Stimulated activated CD4-positive, alpha-beta T cell treated with anti-CD3 and anti-CD28 coated beads, Interleukin-1b, Interleukin-23, amount 100 ng/mL, for 24 hours (primary cell): ENCODE measurements at places on chromosomes 5 and 9.

GRCh38 chr9:131848570-131849160, 108.8 kb upstream of the RAPGEF1 start:
- no peak for DNase-seq

- no peak for DNase-seq
These were observed 44.7 kb upstream of the SLC30A5 start for GRCh38 chr5:69049151-69049550.

GRCh38 chr5:67807439-67807888, 408.1 kb upstream of the PIK3R1 start:
- DNase-seq, result no peak

DNA sequence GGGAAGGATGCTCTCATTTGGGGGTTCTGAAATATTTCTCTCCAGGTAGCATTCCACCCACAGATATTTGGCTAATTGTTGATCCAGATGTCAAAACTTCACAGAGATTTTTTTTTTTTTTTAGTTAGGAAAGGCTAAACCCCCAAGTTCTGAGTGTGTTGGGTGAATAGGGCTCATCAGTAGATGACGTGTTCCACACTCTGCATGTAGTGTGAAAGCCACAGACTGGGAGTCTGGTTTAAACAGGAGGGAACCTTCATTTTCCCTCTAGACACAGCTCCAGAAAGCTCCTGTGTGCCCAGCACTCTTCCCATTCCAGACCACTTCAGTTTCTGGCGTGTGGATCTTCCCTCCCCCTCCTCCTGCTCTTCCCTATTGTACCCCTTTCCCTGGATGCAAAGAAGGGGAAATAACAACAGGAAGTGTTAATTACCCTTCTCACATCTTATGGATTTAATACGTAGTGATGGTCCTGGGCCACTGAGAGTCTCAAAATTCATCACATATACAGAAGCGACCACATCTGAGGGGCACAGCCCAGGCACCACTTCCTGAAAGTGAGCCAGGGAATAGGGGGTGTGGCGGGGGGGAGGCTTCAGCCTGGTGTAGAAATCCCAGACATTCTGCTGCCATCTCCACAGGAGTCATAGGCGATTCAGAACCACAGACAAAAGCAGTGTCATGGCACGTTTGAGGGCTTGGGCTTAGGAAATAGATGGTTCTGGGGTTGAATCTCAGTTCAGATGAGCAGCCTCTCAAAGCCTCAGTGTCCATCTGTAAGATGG, 65.1 kb downstream of the DAP start:
- DNase-seq, result no peak

DNA sequence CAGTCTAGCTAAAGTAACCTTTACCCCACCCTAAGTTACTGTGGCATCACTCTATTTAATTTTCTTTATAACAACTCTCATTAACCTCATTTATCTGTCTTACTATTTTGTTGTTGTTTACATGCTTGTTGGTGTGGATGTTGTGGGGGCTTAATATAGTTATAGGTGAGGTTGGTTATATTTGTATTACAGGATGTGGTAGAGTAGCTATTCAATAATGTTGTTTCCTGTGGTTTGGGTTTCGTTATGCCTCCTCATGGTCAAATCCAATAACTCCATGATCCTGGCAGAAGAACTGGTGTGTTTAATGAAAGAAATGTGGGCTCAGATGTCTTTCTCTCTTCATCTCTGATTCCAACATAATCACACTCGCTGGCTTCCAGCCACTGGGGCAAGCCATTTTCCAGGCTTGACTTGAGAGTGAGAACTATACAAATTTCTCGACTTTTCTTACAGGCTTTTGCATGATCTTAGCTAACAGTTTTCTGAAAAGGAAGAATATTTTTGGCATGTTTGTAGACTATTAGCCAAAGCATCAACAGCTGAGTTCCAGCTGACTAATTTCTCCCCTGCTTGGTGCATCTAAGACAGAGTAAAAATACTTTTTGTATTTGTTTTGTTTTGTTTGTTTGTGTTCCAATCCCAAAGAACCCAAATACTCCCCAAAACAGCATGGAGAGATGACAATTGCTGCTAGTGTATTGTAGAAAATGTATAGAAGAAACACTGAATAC, 303.7 kb upstream of the PAPPA start:
- no peak for DNase-seq

- DNase-seq, result no peak
These were observed at the start of gene FAM169A for GRCh38 chr5:74865804-74866595. TSS of gene FAM169A (minus strand) at chr5:74866387. CDS start at chr5:74841676, 24,711 bp downstream.

- no peak for DNase-seq
These were observed 1330.4 kb upstream of the WWC1 start for GRCh38 chr5:166961028-166961427.

GRCh38 chr5:139982975-139983240, 60.2 kb downstream of the NRG2 start:
- no peak for DNase-seq

GRCh38 chr5:88183255-88183654, 85.4 kb downstream of the TMEM161B start:
- no peak for DNase-seq

- DNase-seq, result no peak
These were observed 366.9 kb downstream of the DMRTA1 start for GRCh38 chr9:22813529-22813928.

DNA sequence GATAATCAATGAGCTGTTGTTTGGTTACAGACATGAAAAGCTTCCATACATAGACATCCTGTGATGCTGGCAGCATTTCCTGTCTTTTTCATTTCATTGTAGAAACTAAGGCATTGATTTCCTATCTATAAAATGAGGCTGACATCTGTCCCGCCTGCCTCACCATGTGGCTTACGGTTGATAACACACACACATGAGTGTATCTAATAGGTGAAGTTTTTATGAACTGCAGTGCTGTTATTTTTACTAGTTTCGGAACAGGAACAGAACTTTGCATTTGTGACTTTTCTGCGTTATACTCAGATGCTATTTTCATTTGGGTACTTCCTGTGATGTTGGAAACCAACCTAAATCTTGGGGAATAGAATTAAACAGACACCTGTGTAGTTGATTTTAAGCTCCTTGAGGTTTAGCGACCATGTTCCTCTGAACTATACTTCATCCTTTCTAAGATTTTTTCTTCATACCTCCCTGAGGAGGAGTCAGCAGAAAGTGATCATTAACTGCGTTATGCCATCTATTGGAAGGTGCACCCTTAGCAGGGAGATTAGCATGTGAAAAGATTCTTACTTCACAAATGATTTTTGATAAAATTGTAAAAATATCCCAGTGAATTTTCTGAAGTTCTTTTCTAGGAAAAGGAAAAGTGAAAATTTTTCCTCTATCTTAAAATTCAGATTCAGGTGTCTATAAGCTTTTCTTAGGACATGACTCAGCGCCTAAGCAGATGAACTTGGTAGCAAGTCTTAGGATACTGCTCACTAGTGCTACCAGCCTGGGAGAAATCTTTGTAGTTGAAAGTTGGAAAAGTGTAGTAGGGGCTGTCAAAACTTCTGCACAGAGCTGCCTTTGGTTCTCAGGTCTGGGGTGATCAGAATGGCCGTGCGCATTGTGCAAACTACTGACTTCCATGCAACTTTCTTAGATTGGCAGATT, 134.5 kb downstream of the TRIO start:
- no peak for DNase-seq

- no peak for DNase-seq
These were observed 20.7 kb downstream of the BRD3 start for GRCh38 chr9:134046894-134047681.

- no peak for DNase-seq
These were observed 855 bp downstream of the MCC start for GRCh38 chr5:113487416-113487780.

- DNase-seq, result no peak
These were observed 2.6 kb downstream of the STRBP start for GRCh38 chr9:123265833-123266232.

DNA sequence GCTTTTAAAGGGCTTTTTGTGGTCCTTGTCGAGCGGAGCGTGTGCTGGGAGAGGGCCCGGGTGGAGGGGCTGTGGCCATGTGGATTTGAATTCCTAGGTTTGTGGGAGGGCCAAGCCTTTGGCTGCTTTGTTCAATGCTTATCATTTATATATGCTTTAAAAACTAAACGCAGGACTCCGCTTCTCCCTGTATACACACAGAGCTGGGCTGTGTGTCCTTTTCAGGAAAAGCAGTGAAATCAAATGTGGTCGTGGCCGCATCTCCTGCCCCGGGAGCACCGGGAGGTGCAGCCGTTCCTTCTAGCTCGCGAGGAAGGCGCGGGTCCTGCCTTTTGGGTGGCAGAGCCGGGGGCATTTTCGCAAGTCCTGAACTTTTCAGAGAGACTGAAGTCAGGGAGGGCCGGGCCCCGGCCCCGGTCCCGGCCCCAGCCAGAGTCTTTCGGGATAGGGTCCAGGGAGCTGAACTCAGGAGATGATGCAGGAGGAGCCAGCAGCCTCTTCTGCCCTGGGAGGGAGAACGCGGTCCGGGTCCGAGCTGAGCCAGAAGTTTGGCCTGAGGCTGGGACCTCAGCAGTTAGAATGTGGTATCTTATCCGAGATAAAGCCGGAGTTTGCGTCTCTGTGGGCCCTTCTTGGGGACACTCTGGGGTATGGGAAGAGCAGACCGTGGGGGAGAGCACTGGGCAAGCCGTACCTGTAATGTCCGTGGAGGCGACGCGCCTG, 158.8 kb downstream of the C9orf152 start:
- DNase-seq, result no peak

DNA sequence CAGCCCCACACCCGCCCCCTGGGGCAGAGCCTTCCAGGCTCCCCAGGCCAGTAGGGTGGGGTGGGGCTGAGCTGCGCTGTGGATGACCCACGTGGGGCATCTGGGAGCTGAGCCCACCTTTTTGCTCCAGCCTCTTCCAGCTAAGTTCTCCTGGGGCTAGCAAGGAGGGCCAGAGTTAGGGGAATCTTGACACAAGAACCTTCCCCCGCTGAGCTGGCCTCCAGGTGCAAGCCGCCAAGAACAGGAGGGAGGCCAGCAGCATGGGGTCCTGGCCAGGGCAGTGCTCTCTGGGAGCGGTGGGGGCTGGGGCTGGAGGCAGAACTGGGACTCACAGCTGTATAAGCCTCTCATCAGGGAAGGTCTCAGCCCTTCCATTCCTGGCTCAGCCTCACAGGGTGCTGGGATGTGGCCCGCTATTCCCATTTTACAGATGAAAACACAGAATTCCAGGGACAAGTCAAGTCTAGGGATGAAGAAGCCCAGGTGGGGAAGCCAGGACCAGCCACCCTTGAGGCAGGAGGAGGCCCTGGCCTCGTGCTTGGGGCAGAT, 21.5 kb downstream of the SARDH start:
- DNase-seq, result no peak

DNA sequence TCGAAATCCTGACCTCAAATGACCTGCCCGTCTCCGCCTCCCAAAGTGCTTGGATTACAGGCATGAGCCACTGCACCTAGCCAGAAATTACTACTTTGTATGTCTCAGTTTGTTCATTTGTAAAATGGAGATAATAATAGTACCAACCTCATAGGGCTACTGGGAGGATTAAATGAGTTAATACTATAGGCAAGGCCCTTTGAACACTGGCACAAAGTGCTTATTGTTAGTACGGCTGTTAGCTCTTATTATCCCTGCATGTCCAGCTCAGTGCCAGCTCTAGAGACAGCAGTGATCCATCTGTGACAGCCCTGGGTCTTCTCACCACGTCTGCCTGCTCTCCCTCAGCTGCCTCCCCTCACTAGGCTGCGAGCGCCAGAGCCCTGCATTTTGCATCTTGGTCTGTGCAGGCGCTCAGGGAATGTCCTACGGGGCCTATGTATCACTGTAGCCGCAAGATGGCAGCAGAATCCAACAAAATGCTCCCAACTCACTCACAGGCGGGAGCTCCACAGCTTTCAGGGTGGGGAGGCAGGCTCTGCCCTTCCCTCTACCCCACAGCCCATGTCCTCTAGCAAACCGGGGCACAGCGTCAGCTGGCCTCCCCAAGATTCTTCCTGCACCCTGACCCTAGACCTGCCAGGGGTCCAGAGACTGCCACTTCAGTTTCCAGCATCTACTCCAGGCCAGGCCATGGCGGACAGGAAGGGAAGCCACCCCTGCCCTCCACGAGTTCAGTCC, 17.7 kb upstream of the AKNA start:
- peak; percentile 68 for DNase-seq

DNA sequence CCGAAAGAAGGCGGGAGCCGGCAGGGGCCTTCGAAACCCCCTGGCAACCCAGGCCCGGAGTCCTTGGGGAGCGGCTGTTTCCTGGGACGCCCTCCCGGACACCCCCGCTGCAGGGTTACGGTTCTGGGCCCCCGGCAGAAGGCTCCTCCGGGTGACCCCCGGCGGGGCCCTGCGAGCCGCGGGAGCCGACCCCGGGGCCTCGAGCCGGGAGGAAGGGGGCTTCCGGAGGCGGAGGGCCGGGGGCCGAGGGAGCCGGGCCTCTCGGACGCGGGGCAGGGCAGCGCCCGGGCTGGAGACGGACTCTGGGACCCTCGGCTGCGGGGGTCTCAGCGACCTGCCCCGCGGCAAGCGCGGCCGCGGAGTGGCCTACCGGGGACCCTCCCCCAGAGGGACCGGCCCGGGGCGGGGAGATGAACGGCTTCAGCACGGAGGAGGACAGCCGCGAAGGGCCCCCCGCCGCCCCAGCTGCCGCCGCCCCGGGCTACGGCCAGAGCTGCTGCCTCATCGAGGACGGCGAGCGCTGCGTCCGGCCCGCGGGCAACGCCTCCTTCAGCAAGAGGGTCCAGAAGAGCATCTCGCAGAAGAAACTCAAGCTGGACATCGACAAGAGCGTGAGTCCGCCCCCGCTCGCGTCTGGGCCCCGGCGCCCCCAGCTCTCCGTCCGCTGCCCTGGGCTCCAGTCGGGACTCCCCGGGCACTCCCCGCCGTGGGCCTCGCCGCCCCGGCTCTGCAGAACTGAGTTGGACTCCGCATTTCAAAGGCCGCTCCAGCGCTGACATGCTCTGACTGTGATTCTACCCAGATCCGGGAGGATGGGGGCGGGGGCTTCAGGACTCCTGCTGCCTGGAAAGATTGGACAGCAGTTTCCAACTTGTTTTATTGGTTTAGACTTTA, 645 bp downstream of the SAP30L start:
- DNase-seq, result peak; percentile 36
